ENCODE measurements at places on chromosomes 3 and 15. TPM values are rescaled to one million over a fixed set of nuclear protein-coding genes. Genes with fewer than 3 reads are reported as not detected.

Gene CEP70
- 51.0 TPM for total RNA-seq

Gene EFCC1
- total RNA-seq, result not detected

Gene SI
- total RNA-seq, result not detected

Gene CPNE4
- not detected for total RNA-seq

Gene CMTM8
- 1.4 TPM for total RNA-seq

Gene SORD
- 12.4 TPM for total RNA-seq

Gene SLC15A2
- total RNA-seq, result 0.29 TPM

DNA sequence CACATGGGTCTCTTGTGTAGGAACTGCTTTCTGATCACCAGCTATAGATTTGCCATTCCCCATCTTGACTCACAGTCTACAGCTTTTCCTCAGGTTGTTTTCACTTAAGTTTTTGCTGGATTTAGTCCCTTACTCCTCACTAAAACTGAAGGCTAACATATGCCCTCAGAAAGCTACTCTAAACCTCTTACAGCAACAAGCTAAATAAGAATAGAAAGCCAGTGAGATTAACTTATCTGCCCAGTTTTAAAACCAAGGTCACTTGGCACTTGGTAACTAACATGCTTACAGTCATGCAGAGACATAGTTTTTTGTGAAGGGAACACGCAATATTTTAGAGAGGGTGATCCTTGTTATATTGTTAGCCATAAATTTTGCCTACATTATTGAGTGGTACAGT is at the start of gene GUCA1C:
Gene GUCA1C (minus strand): TSS at position 180 of the 400 bp plus-strand sequence. CDS start 117 bp downstream, at position 63.
- H3K4me1 ChIP-seq, result no peaks in the 10 kb centered on the region
- no peaks in the 10 kb centered on the region for H3K36me3 ChIP-seq
- H3K27ac ChIP-seq, result no peak within 1 kb of the TSS
- H3K27me3 ChIP-seq, result no peaks in the 10 kb centered on the region

GRCh38 chr3:56411166-56411565 is 57.1 kb downstream of the ERC2 start:
- no peak overlapping the region for H3K4me3 ChIP-seq
- no peak for DNase-seq
- no peak overlapping the region for H3K27ac ChIP-seq
- H3K27me3 ChIP-seq, result no peaks in the 10 kb centered on the region

- no peaks in the 10 kb centered on the region for H3K36me3 ChIP-seq
- peaks cover 4% of the 10 kb centered on the region for H3K27me3 ChIP-seq
- H3K27ac ChIP-seq, result peak overlapping the region; percentile 33
Measured at GRCh38 chr15:68258692-68259091, 18.9 kb upstream of the FEM1B start.

- no peak overlapping the region for H3K27ac ChIP-seq
- H3K36me3 ChIP-seq, result no peaks in the 10 kb centered on the region
- H3K4me1 ChIP-seq, result no peaks in the 10 kb centered on the region
Measured at GRCh38 chr15:90286678-90287077, 21.2 kb downstream of the NGRN start.

GRCh38 chr15:60614862-60615771 is 136.2 kb upstream of the ICE2 start:
- no peaks in the 10 kb centered on the region for H3K36me3 ChIP-seq
- H3K4me1 ChIP-seq, result no peaks in the 10 kb centered on the region
- H3K27ac ChIP-seq, result no peak overlapping the region
- peaks cover 23% of the 10 kb centered on the region for H3K27me3 ChIP-seq
- DNase-seq, result no peak

DNA sequence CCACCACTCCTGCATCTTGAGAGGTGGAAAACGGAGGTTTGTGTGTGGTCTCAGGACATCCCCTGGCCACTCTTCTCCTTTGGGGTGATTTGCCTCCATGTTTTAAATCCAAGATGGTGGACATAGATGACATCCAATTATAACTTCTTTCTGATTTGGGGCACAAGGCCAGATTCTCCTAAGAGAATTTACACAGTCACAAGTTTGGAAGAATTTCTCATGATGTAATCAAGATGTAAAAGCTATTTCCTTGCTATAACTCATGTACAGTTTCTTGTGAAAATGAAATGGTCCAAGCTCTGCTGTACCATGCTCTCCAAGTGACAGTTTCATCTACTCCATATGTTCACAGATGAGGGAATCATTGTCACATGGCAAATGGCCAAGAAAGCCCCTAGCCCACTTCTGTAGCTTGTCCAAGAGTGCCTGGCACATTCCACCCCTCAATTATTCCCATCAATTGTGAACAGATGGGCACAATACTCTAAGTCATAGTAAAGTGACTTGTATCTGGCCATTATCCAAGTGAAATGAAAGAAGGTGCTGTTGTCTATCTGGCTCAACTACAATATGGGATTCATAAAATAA is 134.6 kb upstream of the ROPN1 start:
- DNase-seq, result no peak
- H3K36me3 ChIP-seq, result no peaks in the 10 kb centered on the region

DNA sequence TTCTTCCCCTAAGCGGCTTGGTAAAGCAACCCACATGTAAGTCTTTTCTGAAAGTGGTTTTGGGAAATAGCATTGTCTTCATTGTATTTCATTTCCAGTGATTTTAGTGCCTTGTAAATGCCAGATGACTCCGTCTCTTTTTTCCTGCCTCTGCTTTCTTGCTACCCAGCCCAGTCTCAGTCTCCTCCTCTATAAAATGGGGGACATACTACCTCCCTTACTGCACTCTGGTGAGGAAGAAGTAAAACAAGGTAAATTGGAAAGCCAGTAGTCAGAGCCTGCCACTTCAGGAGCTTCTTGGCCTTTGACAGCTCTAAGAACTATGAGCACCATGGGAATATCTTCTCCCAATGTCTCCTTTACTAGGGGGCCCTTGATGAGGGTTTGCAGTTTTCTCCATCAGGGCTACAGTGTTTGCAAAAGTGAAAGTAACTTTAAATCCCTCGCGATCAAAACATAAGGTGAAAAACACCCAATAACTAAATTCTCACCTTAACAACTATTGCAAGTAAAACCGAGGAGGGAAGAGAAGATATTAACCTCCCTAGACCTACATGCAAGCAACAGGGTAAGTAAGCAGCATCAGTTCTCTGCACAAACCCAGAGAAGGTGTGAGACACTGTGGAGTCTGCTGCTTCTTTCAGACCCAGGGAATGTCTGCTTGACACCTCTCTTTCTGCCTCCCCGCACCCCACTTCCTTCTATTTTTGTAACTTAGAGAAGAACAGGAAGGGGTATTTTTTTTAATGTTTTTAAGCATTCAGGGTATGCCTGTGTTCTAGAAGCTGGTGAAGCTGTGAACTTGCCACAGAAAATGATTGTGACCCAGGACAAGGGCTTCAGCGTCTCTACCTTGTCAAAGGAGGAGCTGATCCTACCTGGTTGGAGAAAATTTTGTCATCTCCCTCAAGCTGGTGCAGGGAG is 159.1 kb upstream of the EOMES start:
- no peak overlapping the region for H3K27ac ChIP-seq
- H3K4me3 ChIP-seq, result no peak overlapping the region
- DNase-seq, result no peak
- H3K27me3 ChIP-seq, result no peaks in the 10 kb centered on the region

DNA sequence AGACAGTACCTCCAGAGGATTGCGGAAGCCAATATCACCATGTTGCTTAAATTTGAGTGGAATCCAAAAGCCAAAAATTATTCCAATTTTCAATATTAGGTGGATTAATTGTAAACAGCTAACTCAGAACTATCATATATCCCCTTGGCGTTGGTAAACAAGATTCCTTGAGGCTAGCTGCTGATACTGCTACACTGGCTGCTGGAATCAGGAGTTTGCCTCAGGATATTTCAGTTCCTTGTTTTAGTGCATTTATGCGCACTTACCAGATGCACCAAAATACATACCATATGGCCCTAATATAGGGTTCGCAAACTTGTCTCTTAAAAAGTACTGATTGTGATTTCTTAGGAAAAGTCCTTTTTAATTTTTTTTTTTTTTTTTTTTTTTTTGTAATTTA is 605.2 kb upstream of the NAALADL2 start:
- H3K27ac ChIP-seq, result no peak overlapping the region
- H3K4me3 ChIP-seq, result no peak overlapping the region
- no peaks in the 10 kb centered on the region for H3K4me1 ChIP-seq
- H3K27me3 ChIP-seq, result no peaks in the 10 kb centered on the region

DNA sequence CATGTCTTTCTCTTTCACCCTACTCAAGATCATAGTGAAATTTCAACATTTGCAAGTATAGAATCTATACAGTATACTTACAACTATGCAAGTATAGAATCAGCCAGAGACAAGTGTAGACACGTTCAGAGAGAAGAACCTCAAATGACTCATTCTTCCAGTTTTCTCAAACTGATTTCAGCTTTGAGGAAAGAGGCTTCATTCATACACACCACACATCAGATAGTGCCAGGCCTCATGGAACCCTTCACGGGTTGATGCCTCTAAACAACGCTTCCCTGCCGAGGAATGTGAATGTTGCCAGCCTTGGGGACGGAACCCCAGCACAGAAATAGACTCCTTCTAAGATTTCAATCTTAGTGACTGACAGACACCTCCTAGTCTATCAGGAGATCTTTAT is 135.7 kb downstream of the FOXP1 start:
- H3K4me3 ChIP-seq, result no peak overlapping the region
- no peak for DNase-seq
- peaks cover 3% of the 10 kb centered on the region for H3K36me3 ChIP-seq
- H3K27me3 ChIP-seq, result no peaks in the 10 kb centered on the region
- H3K4me1 ChIP-seq, result peaks cover 12% of the 10 kb centered on the region
- no peak overlapping the region for H3K27ac ChIP-seq

- no peak overlapping the region for H3K4me3 ChIP-seq
- H3K27me3 ChIP-seq, result peaks cover 7% of the 10 kb centered on the region
- no peaks in the 10 kb centered on the region for H3K36me3 ChIP-seq
- no peak overlapping the region for H3K27ac ChIP-seq
- no peak for DNase-seq
- no peaks in the 10 kb centered on the region for H3K4me1 ChIP-seq
Measured at GRCh38 chr3:49876567-49876966, 6.9 kb upstream of the CAMKV start.

DNA sequence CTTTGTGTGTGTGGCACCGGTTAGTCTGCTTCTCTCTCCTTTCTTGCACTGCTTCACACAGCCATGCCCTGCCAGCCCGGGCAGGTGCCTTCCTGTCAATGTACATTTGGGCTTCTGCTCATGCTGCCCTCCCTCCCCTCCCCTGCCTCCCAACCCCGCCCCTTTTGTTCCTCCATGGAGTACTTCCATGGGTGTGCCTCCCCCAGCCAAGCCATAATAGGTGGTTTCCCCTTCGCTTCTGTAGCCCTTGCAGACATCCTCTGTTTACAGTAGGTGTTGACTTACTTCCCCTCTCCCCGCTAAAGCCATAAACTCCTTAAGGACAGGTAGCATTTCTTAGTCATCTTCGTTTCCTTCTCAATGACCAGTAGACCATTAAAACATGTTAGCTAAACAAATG is 31.8 kb upstream of the CRTC3 start:
- no peaks in the 10 kb centered on the region for H3K27me3 ChIP-seq
- DNase-seq, result no peak
- no peak overlapping the region for H3K4me3 ChIP-seq
- no peaks in the 10 kb centered on the region for H3K4me1 ChIP-seq

GRCh38 chr3:152857082-152857481 is 22.2 kb downstream of the P2RY1 start:
- no peaks in the 10 kb centered on the region for H3K27me3 ChIP-seq
- no peak overlapping the region for H3K27ac ChIP-seq
- H3K4me3 ChIP-seq, result no peak overlapping the region
- H3K36me3 ChIP-seq, result no peaks in the 10 kb centered on the region

DNA sequence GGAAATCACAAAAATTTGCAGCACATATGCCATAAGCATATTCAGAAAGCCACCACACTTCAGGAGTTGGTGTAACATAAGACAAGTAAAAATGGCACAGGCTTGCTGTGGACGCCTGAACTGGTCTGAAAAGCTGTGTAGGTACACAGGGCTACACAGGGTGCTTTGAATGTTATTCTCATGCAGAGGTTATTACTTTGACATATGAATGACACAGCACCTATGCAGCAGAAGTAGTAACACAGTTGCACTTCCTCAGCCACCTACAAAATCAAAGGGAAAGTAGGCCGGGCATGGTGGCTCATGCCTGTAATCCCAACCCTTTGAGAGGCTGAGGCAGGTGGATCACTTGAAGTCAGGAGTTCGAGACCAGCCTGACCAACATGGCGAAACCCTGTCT is 54.5 kb downstream of the OSBPL10 start:
- no peaks in the 10 kb centered on the region for H3K36me3 ChIP-seq
- no peaks in the 10 kb centered on the region for H3K27me3 ChIP-seq
- no peak for DNase-seq
- no peak overlapping the region for H3K27ac ChIP-seq
- H3K4me3 ChIP-seq, result no peak overlapping the region

DNA sequence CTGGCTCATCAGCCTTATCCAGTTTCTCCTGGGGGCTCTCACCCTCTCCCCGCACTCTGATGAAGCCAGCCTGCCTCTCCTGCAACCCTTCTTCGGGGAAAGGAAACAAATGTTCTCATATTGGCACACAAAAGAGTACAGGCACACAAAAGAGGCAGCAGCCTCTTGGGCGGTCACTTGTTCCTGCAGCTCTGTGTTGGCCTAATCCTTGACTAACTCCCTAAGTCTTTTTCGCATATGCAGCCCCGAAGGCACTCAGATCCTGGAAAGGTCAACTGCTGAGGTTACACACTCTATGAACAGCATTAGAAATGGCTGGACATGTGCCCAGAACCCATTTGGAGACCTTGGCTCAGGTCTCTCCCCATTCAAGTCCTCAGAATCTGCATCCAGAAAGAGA is 7.4 kb upstream of the CAMP start:
- H3K27me3 ChIP-seq, result peaks cover 16% of the 10 kb centered on the region
- peaks cover 8% of the 10 kb centered on the region for H3K4me1 ChIP-seq
- H3K36me3 ChIP-seq, result no peaks in the 10 kb centered on the region
- peak; percentile 4 for DNase-seq
- no peak overlapping the region for H3K4me3 ChIP-seq
- no peak overlapping the region for H3K27ac ChIP-seq

GRCh38 chr3:137116619-137117018 is 158.8 kb downstream of the IL20RB start:
- no peak for DNase-seq
- H3K27me3 ChIP-seq, result no peaks in the 10 kb centered on the region
- H3K36me3 ChIP-seq, result no peaks in the 10 kb centered on the region

GRCh38 chr3:104715972-104716371 is 650.7 kb upstream of the ALCAM start:
- no peak overlapping the region for H3K4me3 ChIP-seq
- no peaks in the 10 kb centered on the region for H3K27me3 ChIP-seq
- H3K4me1 ChIP-seq, result no peaks in the 10 kb centered on the region
- DNase-seq, result no peak
- no peak overlapping the region for H3K27ac ChIP-seq

- no peak overlapping the region for H3K4me3 ChIP-seq
- no peak for DNase-seq
- no peak overlapping the region for H3K27ac ChIP-seq
- no peaks in the 10 kb centered on the region for H3K36me3 ChIP-seq
Measured at GRCh38 chr3:88195951-88196434, 46.2 kb downstream of the C3orf38 start.

- H3K36me3 ChIP-seq, result no peaks in the 10 kb centered on the region
- no peak for DNase-seq
- H3K4me3 ChIP-seq, result no peak overlapping the region
- no peaks in the 10 kb centered on the region for H3K27me3 ChIP-seq
- no peaks in the 10 kb centered on the region for H3K4me1 ChIP-seq
Measured at GRCh38 chr3:159443266-159443665, 545.4 kb upstream of the IL12A start.

- peak overlapping the region; percentile 79 for H3K27ac ChIP-seq
- peaks cover 11% of the 10 kb centered on the region for H3K4me1 ChIP-seq
Measured at GRCh38 chr15:28977377-28978010, 91.7 kb downstream of the APBA2 start.

- no peaks in the 10 kb centered on the region for H3K27me3 ChIP-seq
- peaks cover 12% of the 10 kb centered on the region for H3K36me3 ChIP-seq
- H3K4me1 ChIP-seq, result peaks cover 43% of the 10 kb centered on the region
- DNase-seq, result no peak
- peak overlapping the region; percentile 5 for H3K27ac ChIP-seq
- no peak overlapping the region for H3K4me3 ChIP-seq
Measured at GRCh38 chr3:172173316-172174254, 134.2 kb downstream of the FNDC3B start.
